ENCODE measurements at places on chromosomes 6 and 20. TPM values are rescaled to one million over a fixed set of nuclear protein-coding genes. Genes with fewer than 3 reads are reported as not detected.

DNA sequence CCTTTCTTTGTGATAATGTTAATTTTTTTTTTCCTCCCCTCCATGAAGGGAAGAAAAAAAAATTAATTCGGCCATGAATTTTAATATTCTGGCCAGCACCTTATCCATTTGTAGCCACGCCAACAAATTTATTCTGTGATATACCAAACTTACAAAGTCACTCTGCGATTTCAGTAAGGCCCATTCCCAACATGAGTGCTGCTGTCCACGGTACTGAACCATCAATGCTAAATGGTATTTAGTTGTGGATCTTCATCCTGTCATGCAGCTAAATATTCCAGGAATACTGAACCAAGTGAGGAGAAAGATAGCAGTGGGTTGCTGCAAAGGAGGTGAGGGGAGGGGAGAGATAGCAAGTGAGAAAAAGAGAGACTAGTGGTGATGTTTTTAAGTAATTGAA, 19.5 kb upstream of the RSPH4A start:
- no peak for DNase-seq

DNA sequence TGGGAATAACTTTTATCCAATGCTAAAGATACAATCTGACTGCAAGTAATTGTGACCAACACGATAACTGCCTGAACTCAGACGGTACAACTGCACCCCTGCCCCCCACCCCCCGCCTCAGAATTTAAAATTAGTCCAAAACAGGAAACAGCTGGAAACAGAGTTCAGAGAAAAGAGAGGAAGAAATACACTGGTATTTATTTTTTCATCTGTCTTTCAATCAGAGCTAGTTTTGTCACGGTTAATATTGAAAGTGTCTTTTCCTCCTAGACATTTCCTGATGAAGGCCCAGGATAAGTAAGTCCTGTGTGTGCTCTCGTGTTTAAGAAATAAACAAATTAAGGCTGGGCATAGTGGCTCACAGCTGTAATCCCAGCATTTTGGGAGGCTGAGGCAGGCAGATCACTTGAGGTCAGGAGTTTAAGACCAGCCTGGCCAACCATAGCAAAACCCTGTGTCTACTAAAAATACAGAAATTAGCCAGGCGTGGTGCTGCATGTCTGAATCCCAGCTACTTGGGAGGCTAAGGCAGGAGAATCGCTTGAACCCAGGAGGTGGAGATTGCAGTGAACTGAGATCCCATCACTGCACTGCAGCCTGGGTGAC, 21.5 kb downstream of the ACSS1 start:
- no peak for DNase-seq

GRCh38 chr6:135581211-135581610, 83.7 kb upstream of the AHI1 start:
- no peak for DNase-seq

The OR2J3 gene
- total RNA-seq = not detected

DNA sequence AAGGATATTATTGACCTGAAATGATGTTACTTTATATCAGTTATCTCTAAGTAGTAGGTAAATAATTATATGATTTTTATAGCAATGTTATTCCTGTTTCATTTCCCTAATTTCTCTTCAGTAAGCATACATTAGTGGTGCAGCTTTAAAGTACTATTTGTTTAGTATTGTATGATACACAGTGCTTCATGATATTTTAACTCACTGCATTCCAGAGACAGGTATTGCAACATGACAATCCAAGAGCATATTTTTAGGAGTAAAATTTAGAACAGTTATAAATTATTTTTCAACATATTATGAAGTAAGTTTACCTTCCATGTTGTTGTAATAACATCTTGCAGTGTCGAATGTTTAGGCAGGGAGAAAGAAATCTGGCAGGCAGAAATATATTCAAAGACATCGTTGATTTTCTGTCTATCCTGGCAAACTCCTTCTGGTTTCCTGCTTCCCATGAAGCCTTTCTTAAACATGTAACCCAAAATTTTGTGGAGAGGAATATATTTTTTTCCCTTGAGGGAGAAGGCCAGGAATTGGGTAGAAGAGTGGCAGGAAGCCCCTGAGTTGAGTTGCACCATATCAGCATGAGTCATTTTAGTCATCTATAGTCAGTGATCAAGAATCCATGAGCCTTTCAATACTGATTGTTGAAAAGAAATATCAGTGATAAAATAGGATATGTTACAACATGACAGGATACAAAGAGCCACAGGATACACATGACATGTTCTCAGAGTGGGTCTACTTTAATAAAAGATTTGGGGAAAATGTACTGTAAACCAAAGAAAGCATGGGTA, 29.0 kb upstream of the PTCHD4 start:
- no peak for DNase-seq

GRCh38 chr6:112214739-112215269, 39.6 kb downstream of the LAMA4 start:
- no peak for DNase-seq

The MACROD2 gene
- 5.2 TPM for total RNA-seq

The PTCHD4 gene
- total RNA-seq = 0.25 TPM

All from left colon (tissue), 2 donors.